Activated naive CD8-positive, alpha-beta T cell treated with anti-CD3 and anti-CD28 coated beads for 36 hours (primary cell): ENCODE measurements at places on chromosomes 12 and 14. TPM values are rescaled to one million over a fixed set of nuclear protein-coding genes. Genes with fewer than 3 reads are reported as not detected.

Gene CCER1
- total RNA-seq: not detected

DNA sequence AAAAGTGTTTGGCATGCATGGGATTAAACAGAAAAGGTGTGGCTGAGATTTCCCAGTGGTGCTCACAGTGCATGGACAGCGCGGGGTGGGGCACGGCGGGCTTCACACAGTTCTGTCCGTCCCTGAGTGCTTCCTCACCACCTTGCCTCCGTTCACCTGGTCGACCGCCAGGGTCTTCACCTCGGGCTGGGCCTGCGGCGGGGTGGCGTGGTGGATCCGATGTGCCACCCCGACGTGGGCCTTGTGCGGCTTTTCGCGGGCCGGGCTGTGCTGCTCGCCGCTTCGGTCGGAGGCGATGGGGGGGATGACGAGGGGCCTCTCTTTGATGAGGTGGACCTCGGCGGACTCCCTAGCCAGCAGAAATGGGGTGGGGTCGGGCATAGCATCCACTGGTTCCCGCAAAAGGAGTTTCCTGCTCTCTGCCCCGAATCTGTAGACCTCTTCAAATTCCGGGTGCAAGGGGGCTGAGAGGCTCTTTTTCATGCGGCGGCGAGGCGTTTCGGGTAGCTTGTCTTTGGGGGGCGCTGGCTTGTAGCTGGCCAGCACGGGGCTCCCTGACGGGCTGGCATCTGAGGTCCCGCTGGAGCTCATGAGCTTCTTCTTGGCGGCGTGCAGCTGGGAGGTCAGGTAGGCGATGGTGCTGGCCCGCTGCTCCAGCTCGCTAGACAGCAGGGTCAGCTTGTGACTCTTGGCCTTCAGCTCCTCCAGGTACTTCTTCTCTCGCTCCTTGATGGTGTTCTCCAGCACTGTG, 35.5 kb downstream of the CCDC92 start:
- no peak for DNase-seq

- no peak for DNase-seq
Observed at GRCh38 chr12:3380200-3381043, 110.6 kb upstream of the PRMT8 start.

Gene STAT2
- 102 TPM for total RNA-seq

Gene PCED1B
- total RNA-seq: 117 TPM

- no peak for DNase-seq
Observed at GRCh38 chr12:25950329-25951115, 8.0 kb upstream of the RASSF8 start.

Gene PRPH
- total RNA-seq: not detected

DNA sequence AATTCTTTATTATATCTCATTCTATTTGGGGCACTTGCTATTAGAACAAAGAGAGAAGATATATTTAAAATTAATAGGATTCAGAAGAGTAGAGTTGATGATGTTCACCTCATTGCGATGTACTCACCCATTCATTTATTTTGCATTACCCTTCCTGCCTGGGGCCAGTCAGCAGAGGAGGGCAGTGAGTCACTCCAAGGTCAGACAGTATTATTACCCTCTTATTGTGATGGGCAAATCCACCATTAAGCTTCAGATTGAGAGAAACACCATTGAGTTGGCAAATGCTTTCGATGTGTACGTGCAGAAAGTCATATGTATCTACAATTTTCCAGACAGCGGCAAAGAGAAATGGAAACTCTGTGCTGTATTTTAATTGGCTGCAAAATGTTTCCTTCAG, 134.2 kb downstream of the BICD1 start:
- no peak for DNase-seq

Gene DHH
- not detected for total RNA-seq

- DNase-seq: no peak
Observed at GRCh38 chr12:107873223-107873622, 98.7 kb downstream of the ASCL4 start.

GRCh38 chr12:49880756-49881414, 22.8 kb downstream of the FAIM2 start:
- no peak for DNase-seq

DNA sequence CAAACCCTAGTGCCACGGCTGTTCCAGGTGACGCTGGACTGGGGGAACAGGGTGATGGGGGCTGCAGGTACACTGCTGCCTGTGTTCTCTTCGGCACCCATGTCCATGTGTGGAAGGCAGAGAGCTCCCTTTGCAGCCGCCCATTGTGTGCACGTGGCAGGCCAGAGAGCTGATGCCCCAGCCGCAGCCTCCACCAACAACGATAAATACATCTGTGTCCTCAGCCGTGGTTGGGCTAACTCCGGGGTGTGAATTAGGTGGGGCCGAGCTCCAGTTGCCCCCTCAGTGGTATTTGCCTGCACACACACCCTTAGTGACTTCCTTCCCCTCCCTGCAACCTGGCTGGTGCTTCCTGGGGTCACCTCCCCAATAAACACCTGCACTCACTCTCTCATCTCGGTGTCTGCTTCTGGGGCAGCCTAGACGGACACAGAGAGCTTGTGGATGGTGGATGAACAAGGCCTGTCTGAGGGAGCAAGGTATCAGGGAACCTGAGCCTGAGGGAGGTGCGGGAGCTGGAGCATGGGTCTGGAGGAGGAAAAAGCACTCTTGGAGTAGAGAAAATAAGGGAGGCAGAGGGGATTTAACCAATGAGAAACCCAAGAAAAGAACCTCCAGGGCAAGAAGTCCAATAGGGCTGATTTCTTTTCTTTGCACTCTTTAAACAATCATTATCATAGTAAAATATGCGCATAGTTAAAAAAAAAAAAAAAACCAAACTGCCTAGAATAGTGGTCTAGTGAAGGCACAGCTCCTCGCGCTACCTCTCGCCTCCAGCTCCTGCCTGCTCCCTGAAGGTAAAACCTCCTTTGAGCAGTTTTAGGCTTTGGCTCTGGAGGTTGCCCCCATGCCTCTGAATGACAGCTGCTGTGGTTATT, 112.6 kb downstream of the ZNF664 start:
- DNase-seq: no peak

Gene GPD1
- 0.86 TPM for total RNA-seq

Gene LTBP2
- total RNA-seq: 0.10 TPM

DNA sequence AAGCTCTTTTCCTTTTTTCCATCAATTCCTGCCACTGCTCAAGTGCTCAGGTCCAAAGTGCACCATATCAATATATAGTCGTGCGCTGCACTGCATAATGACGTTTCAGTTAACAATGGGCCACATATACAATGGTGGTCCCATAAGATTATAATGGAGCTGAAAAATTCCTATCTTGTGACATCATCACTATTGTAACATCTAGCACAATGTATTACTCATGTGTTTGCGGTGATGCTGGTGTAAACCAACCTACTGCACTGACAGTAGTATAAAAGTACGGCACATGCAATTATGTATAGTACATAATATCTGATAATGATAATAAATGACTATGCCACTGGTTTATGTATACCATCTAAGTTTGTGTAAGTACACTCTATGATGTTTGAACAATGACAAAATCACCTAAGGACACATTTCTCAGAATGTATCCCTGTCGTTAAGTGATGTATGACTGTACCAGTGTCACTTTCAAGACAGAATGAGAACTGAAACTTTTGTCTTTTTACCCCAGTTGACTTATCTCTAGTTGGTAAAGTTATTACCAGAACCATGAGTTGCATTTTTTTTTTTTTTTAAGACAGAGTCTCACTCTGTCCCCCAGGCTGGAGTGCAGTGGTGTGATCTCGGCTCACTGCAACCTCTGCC, 53.7 kb upstream of the INSM2 start:
- DNase-seq: no peak

- no peak for DNase-seq
Observed at GRCh38 chr14:41636492-41637392, 30.1 kb downstream of the LRFN5 start.

DNA sequence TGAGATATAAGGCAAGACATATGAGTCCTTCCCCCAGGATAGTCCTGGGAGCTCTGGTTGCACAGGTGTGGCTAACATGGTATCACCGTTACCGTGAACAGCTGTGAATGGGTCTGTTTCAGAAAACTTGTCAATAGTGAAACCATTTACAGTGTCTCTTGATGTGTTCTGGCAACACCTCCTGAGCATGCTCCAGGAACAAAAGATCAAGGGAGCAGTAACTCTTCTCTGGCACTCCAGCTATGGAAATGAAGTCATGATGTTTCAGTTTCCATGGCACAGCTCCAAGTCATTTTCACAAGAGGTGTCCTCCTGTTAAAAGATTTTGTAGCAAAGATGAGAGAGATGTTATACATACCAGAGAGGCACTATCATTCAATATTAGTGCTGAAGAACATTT, 253.7 kb downstream of the SNAPC1 start:
- DNase-seq: no peak

DNA sequence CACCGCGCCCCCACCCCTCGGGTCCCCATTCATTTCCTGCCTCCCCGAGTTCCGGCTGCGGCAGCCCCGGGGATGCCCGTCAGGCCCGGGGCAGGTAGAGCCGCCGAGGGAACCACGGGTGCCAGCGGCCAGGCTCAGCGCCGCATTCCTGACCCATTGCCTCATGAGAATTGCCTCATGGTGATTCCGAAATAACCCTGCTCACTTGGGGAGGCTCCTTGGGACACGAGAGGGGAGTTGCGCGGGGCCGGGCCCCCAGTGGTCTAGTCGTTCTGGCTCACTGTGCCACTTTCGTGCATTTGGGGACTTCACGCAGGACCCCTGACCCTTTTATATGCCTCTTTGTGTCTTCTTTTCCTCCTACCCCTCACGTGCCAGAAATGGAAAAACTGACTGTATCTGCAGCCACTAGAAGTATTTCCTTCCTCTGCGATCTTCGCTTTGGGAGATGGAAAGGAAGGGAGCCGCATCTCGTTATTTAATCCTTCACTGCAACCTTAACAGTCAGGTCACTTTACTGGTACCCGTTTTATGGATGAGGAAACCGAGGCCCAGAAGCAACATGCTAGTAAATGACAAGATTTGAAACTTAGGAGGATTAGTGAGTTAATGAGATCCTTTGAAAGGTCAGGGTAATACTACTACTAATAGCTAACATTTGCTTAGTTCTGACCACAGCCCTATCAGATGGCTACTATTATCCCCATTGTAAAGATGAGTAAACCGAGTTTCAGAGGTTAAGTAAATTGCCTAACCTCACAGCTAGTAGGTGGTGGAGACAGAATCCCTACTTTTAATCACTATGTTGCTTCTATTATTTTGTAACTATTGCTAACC, 768 bp downstream of the PTPN11 start:
- DNase-seq: no peak

Gene FGF6
- not detected for total RNA-seq

Gene GPR162
- total RNA-seq: 0.76 TPM

DNA sequence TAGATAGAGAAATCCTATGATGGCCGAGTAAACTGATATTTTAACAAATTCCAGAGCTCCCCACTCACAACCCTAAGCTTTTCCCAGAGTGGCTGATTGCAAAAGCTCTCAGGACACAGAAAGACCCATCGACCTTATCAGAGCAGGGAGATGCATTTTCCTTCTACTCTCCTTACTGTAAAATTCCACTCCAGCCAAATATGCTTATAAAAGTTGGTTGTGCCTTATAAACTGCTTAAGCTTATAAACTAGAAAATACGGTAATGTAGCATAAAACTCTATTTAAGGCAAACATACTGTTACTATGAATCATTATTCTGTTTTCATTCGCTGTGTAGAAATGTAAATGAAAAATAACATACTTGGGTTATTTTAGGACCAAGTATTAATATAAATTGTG, 41.6 kb upstream of the TRHDE start:
- no peak for DNase-seq

Gene DNAH10
- total RNA-seq: 0.06 TPM

DNA sequence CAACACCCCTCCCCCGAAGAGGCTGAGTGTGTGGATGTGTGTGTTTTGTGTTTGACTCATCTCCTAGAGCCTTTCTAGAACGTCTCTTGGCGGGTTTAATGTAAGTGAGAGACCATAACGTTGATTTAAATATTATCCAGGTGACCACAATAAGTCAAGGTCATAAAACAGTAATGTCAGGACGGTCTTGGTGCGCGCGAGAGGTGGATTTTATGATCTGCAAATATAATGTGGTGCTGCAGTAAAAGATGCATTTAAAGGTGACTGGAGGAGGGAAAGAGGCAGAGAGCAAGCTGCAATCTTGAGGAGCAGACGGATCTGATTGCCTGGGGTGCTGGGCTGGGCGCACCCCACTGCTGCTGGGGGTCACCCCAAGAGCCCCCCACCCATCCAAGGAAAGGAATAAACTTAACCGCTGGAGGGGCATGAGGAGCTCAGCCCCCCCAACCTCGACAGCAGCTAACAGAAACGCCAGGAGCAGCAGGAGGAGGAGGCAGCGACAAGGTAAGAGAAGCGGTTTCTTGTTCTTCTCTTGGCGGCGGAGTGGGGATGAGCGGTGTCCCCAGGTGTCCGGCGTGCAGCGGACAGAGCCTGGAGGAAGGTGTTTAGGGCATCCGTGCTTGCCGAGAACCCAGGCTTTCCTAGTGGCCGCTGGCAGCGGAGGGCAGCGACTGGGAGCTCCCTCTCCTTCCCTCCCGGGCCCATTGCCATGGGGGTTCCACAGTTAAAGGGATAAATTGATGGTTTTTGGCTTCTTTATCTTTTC, 5.5 kb downstream of the HOXC10 start:
- no peak for DNase-seq

Gene PRIMA1
- not detected for total RNA-seq

GRCh38 chr14:33879684-33880286, 71.1 kb downstream of the EGLN3 start:
- no peak for DNase-seq

GRCh38 chr12:27437839-27438238, 8.7 kb upstream of the SMCO2 start:
- DNase-seq: no peak

GRCh38 chr12:110249105-110249504, 31.9 kb upstream of the ATP2A2 start:
- DNase-seq: no peak

DNA sequence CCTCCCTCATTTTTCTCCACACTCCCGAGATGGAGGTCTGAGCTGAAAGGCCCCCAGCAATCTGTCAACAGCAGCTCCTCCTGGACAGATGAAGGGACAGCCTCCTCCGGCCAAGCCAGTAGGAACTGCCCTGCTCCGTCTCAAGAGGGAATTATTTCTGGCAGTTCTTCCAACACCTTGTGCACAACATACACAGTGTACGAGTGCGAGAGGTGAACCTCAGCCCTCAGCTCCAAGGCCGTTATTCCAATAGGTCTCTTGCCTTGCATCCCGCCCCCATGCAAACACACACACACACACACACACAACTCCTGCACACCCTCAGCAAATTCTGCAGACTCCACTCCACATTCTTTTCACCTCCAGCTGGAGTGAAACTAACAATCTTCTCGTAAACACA, 181.7 kb upstream of the FAR2 start:
- DNase-seq: no peak

Gene ACSS3
- not detected for total RNA-seq

Gene TPH2
- not detected for total RNA-seq

Gene CLEC1B
- not detected for total RNA-seq

DNA sequence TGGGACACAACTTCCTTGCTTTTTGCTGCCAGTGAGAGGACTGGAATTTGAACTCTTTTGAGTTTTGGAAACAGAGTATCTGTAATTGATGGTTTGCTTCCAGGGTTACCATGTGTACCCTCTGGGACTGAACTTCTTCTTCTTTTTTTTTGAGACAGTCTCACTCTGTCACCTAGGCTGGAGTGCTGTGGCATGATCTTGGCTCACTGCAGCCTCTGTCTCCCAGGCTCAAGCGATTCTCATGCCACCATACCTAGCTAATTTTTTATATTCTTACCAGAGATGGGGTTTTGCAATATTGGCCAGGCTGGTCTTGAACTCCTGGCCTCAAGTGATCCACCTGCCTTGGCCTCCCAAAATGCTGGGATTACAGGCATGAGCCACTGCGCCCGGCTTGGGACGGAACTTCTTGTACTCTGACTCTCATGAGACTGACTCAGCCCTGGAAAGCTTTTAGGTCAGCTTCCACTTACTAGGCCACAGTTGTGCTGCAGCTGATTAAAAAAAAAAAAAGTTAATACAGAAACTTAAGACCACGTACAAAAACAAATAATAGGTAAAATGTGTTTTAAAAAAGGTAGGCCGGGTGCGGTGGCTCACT, 15.8 kb downstream of the SEL1L start:
- no peak for DNase-seq
